ENCODE measurements at places on chromosomes 3 and 15.
A peak's percentile ranks its signal among the peaks of the same experiment; 100 is the strongest.

- DNase-seq = no peak
These were observed 55.2 kb upstream of the ACAN start for GRCh38 chr15:88748081-88748480.

- no peak for DNase-seq
These were observed 6.7 kb upstream of the GP5 start for GRCh38 chr3:194405766-194406165.

GRCh38 chr15:95278532-95279245, 1047.3 kb downstream of the MCTP2 start:
- DNase-seq = no peak

DNA sequence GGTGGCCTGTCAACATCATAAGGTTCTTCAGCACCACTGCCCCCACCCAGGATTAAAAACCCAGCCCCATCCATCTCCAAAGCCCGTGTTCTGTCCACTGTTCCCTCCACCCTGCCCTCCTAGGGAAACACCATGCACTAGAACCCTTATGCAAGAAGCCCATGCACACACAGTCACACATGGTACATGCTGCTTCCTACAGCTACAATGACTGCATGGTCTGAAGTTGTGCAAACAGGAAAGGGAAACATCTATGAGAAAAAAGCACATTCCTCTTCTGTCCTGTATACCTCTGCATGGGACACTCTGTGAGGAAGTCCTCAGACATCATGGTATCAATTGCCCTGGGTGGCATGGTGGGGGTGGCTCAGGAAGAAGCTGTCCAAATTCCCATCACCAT, 108.6 kb upstream of the MRPS22 start:
- DNase-seq = no peak

DNA sequence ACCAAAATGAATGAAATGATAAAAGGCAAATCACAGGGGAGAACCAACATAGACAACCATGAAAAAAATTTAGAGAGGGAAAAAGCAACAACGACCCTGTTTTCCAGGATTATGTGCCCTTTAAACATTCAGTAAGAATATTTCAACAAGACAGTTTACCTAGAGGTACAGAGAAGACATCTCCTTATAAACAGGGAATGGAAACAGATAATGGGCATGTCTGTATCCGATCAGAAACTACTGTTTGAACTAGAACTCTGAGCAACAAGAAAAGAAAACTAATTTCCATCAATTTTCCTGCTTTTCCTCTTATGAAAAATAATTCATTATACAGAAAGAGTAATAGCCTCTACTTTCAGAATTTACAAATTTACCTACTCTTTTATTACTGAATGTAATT, 39.3 kb downstream of the DLG1 start:
- DNase-seq = no peak

DNA sequence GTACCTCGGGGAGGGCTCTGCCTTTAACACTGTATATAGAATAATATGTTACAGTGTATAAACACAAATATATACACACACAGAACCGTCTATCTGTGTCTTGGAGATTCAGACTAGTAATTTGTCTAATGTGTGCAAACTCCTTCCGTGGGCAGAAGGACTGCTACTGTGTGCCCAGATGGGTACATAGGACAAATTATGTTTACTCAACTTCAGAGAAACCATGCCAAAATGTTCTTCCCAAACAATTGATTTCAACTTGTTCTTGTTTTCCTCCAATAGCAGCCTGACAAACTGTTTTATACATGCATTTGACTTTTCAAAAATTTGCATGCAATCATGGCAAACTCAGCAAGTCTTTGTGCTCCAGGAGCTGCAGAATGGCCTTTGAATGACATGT, 97.5 kb downstream of the FRMD5 start:
- DNase-seq = no peak

- DNase-seq = no peak
These were observed 56.3 kb downstream of the CORO2B start for GRCh38 chr15:68635141-68635540.

DNA sequence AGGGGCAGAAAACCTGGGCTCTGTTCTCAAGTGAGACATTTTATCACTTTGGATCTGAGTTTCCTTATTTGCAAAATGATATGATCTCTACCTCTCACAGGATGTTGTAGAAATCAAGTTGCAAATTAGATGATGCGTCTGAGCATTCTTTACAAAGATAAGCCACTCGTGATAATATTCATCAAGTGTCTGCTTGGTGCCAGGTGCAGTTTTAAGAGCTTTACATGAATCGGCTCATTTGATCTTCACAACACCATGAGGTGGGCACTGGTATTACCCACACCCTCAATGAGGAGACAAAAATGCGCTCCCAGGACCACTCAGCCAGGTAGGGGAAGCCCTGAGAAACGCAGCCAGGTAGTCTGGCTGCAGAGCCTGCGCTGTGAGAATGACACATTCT, 59.1 kb upstream of the CA12 start:
- no peak for DNase-seq

DNA sequence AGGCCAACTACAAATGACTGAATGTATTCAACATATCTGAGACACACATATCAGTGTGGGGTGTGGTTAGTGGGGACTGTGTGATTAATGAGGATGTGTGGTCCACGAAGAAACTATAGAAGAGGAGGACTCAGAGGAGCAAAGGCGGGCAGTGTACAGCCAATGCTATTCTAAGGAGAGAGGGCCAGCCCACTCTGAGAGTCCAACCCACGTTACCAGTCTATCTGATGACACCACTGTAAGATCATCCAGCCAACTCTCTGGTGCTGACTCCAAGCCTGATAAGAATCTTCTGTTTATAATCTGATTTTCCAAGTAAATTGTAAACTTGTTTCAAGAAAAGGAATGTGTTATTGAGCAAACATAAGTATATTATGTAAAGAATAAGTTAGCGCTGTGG, 47.2 kb downstream of the MCF2L2 start:
- no peak for DNase-seq

DNA sequence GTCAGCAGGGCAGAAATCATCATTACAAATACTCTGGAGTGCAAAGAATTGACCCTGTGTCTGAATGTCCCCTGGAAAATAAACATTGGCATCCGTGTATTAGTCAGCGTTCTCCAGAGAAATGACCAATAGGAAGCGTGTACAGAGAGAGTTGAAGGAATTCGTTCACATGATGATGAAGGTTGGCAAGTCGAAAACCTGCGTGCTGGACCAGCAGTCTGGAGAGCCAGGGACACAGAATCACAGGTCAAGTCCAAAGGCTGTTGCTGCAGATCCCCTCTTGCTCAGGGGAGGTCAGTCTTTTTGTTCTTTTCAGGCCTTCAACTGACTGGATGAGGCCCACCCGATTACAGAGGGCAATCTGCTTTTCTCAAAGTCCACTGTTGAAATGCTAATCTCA, 16.6 kb downstream of the GP9 start:
- DNase-seq = no peak

GRCh38 chr3:124034016-124034843, 42.3 kb upstream of the ROPN1 start:
- DNase-seq = no peak

DNA sequence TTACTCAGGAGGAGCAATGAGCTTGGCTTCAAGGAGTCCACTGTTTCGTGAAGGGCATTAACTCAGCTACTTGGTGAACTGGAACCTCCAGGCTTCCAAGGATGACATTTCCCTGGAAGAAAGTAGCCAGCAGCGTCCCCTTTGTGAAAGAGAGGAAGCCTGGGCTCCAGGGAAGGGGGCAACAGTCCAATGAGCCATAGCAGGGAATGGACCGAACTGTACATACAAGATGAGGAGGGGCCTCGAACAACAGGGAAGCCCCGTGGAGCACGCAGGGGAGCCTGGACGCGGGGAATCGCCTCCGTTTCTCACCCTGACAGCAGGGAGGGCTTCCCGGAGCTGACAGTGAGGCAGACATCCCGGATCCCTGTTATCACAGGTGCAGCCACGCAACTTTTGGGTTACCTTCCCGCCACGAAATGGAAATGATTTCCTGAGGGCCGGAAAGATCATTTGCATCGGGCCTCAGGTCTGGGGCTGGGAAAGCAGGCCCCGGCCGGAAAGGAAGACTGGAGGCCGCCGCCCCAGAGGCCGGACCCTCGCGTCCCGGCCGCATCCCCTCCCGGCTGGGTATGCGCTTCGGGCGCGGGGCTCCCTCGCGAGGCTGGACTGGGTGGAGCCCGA, 475 bp upstream of the SPINT1 start:
- no peak for DNase-seq

DNA sequence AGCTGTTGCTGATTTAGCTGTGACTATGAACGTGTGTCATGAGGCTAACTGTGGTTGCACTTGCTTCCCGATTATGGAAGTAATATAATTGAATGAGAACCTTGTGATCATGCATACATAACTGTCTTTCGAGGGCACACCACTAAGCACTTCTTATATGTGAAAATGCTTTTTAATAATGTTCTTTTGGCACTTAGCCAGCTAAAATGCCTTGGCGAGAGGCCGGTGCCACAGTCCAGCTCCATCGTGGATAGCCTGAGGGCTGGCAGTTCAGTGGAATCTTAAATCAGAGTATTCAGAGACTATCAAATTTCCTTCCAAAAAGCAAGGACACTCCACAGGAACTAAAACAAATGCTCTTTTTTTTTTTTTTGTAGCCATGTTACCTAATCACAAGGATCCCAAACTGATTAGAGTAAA, 161.6 kb upstream of the FRMD4B start:
- DNase-seq = no peak

DNA sequence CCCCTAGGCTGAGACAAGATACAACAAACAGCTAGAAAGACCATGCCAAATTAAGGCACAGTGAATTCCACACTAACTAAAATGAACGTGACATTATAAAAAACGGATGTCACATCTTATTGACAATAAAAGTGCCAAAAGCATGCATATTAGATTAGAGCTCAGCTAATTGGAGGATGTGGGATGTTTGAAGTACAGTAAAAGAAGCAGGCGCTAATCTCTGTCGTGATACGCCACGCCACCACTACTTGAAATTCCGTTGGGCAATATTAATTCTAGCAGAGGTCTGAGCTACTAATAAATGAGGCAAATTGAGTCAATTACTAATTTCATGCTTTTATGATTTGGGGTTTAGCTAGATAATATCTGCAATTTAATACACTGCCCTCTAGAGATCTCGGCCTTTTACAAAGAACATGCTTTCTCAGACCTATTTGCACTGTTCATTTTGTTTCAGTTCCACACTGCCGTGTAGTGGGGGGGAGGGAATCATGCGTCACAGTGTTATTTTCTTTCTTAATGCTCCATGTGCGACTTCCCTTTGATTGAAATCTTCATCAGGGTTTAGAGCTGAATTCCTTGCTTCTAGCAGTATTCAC, 52.9 kb upstream of the ROBO2 start:
- DNase-seq = no peak

DNA sequence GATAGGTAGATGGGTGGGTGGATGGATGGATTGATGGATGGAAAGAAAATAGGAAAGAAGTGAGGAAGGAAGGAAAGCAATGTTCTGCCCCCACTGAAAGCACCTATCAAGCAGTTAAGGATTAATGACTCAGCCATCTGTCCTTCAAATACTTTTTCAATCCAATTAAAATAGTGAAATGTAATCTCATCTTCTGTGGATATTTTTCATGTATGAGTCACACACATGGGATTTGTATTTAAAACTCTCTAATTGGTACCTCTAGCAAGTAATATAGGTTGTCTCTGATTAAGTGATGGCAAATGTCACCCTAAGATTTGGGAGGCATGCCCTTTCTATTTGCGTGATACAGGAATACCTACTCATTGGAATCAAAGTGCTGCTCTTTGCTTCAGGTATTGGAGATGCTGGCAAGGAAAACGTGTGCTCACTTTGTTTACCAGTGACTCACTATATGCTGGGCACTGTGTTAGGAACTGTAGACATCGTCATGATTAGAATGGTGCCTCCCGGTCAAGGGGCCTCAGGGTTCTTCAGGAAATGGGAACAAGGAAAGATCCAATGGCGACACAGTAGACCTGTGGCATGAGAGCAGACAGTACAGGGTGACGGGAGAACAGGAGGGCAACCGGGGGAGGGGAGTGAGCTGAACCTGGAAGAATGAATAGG, 230.1 kb downstream of the CLSTN2 start:
- no peak for DNase-seq

DNA sequence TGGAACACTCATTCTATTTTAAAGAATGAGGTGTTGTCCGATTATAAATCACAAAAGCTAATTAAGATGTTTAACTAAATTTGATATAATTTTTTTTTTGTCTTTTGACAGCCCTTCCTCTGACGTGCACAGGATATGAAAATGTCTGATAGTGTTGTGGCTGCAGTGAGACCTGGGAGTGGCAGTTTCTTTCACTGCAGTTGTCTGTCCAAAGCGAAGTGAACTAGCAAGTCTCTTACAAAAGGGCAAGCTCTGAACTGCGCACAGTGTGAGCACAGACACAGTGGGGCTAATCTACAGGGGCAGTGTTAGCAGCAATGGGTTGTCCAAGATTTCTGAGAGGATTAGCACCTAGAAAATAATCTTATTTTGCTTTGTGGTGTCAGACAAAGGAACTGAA, 29.1 kb upstream of the MYRIP start:
- no peak for DNase-seq

DNA sequence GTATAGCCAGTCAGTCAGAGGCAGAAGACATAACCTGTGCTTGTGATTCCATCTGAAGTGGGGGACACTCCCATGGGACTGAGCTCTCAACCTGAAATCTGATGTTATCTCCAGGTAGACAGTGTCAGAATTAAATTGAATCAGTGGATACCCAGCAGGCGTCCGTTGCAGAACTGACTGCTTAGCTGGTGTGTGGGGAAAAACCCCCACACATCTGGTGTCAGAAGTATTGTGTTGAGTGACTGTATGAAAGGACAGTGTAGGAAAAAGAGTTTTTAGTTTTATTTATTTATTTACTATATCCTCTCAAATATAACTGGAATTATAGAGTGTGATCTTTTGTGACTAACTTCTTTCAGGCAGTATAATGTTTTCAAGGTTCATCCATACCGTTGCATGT, 10.4 kb downstream of the KPNA4 start:
- DNase-seq = no peak

- DNase-seq = no peak
These were observed 28.1 kb upstream of the INSYN1 start for GRCh38 chr15:73781038-73781925.

GRCh38 chr3:53318522-53318921, 28.8 kb downstream of the DCP1A start:
- no peak for DNase-seq

DNA sequence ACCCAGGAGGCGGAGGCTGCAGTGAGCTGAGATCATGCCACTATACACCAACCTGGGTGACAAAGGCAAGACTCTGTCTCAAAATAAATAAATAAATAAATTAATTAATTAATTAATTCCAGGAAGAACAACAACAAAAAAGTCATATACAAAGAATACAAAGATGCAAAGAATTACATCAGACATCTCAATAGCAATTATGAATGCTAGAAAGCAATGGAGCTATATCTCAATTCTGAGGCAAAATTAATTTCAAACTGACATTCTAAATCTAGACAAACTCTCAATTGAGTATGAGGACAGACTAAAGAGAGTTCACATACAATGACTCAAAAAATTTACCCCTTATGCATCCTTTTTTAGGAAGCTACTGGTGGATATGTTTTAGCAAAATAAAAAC, 69.6 kb upstream of the CTNNB1 start:
- no peak for DNase-seq

- peak; percentile 31 for DNase-seq
These were observed 795 bp upstream of the SCAANT1 start for GRCh38 chr3:63912768-63913588.

- no peak for DNase-seq
These were observed 120.2 kb upstream of the LIPC start for GRCh38 chr15:58311556-58311955.

GRCh38 chr15:61119556-61119955, 109.5 kb downstream of the RORA start:
- DNase-seq = no peak

- no peak for DNase-seq
These were observed 64.8 kb downstream of the ZBTB20 start for GRCh38 chr3:115082260-115082659.
